ENCODE measurements at places on chromosomes 1 and 21.

DNA sequence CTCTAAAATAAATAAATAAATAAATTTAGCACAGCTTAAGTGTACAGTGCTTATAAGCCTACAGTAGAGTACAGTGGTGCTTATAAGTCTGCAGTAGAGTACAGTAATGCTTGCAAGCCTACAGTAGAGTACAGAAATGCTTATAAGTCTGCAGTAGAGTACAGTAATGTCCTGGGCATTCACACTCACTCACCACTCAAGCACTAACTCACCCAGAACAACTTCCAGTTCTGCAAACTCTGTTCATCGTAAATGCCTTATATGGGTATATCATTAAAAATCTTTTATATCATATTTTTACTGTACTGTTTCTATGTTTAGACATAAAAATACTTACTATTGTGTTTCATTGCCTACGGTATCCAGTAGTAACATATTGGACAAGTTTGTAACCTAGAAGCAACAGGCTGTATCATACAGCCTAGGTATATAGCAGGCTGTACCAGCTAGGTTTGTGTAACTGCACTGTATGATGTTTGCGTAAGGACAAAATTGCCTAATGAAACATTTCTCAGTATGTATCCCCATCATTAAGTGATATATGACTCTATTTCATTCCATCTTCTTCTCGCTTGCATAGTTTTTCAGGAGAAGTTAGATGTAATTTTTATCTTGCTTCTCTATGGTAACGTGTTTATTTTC lies 14.0 kb upstream of the S100B start:
- no peak for DNase-seq

DNA sequence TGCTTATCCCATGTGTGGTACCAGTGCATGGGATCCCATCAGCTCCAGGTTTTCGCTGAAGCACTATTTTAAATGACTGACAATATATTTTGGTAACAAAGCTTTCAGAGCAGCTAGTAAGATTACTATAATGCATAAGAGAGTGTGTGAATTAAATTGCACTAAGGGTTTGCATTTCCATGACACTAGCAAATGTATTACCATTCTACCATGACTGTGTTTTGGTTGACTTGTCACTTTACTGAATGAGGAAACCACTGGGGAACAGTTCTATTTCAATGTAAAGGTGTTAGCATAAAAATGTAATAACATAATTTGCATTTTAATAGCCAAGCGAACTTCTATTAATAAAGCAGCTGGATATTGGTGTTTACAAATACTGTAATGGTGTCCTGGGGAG lies 31.7 kb upstream of the ERO1B start:
- no peak for DNase-seq

DNA sequence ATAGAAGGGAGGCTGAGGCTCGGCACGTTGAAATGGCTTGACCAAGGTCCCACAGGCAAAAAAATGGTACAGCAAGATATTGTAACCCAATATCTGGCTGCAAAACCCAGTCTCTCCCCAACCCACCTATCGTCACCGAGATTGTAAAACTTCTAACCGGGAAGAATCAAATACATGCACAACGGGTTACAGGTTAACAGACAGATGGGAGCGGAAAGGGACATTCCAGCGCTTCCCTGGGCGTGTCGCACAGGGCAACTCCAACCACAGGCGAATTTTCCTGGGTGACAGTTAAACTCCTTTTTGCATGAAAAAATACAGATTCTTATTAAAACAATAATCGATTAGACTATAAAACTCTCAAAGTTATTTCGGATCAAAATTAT lies 31.8 kb upstream of the JUN start:
- DNase-seq, result peak; percentile 13

DNA sequence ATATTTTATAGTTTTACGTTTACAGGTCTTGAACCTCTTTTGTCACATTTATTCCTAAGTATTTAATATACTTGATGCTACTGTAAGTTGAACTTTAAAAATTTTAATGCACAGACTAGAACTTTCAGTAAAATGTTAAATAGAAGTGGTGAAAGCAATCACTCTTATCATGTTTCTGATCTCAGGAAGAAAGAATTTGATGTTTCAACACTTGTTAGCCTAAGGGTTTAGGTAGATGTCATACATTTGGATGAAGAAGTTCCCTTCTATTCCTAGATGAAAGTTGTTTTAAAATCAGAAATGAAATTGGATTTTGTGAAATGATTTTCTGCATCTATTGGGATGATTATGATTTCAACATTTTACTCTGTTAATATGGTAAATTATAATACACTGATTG lies 63.6 kb upstream of the TTLL7 start:
- DNase-seq, result no peak

DNA sequence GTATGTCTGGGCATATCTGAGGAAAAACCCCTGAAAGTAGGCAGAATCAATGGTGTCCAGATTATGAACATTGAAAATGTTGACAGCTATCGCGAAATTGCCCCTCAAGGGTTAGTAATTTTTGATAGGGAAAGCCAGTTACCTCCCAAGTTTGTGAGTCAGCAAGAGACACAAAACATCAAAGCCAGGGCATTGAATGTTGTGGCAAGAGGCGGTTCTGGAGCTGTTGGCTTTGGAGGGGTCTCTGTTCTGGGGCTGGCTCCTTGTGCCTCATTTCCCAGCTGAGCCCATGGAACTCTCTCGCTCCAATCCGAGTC lies 10.6 kb upstream of the S100A11 start:
- no peak for DNase-seq

Measured in AG08395 (cell line).